ENCODE measurements at places on chromosomes 13 and 19. TPM values are rescaled to one million over a fixed set of nuclear protein-coding genes. Genes with fewer than 3 reads are reported as not detected.

DDX49 gene
- total RNA-seq: 47.9 TPM

CYP4F3 gene
- total RNA-seq: not detected

SLC6A16 gene
- 2.4 TPM for total RNA-seq

ZNF829 gene
- total RNA-seq: 3.8 TPM

ARHGAP45 gene
- total RNA-seq: 878 TPM

Data from CD4-positive, alpha-beta T cell (primary cell).